CD4-positive, alpha-beta T cell treated with Interleukin-2 at 100 ng/mL for 4 hours (primary cell): ENCODE measurements at places on chromosomes 5 and 9.

GRCh38 chr5:50889790-50890189 lies 223.4 kb downstream of the PARP8 start:
- DNase-seq = no peak

- no peak for DNase-seq
Observed at GRCh38 chr9:14526504-14526903, 166.7 kb downstream of the ZDHHC21 start.

DNA sequence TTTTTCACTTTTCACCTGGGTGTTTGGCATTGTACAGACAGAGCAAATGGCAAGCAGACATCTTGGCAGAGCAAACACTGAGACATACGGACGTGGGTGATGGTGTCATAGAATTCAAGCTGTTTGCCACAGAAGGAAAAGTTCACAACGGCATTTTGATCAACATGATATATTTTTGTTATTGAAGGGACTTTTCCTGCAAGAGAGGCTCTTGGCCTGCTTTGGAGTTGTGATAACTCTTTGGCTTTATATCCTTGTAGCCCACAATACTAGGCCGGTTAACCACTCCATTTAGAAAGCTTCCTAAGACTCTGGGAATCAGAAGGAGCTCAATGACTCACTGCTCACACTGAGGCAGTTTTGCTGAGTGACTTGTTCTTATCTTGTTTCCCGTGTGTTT lies 1038.3 kb downstream of the TLE1 start:
- DNase-seq = no peak

GRCh38 chr9:89219637-89220036 lies 41.0 kb upstream of the SHC3 start:
- DNase-seq = no peak

- no peak for DNase-seq
Observed at GRCh38 chr9:81885602-81886001, 42.6 kb upstream of the SPATA31D4 start.

DNA sequence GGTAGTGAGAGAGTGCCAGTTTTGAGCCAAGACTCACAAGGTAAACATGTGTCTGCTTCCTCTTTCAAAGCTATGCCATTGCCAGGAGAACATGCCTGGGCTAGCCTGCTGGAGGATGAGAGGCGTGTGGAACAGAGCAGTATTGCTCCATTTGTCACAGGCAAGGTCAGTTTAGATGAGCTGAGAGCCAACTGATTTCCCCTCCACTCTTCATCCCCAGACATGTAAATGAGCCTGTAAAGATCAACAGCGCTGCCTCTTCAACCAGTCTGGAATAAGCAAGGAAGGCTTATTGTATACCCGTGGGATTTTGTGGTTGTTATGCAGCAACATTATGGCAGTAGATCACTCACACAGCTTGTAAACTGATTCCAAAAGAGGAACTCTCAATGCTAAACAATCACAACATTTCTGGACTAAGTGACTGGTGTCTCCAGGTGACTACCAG lies 8.2 kb upstream of the GDNF start:
- DNase-seq = no peak

DNA sequence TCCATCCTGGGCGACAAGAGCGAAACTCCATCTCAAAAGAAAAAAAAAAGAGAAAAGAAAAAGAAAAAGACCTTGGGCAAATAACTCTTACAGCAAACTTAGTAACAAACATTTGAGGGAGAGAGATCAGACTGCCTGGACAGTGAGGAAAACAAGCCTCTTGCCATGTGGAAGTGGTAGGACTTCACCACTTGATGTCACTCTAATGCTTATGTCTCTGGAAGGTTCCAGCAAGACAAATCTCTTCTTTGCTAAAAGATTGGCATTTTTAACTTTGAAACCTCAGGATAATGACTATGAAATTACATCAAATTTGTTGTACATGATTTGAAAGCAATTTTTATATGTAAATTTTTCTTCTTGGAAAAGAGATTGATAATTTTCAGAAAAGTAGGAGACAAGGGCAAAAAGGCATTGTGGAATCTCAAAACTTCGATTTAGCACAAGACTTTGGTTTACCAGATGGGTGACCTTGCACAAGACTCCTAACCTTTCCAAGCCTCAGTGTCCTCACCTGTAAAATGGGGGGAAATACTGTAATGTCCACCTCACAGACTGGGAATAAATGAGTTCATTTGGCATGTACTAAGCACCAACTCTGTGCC lies 5.4 kb downstream of the ACTL7B start:
- no peak for DNase-seq

- DNase-seq = no peak
Observed at GRCh38 chr9:131045300-131046092, 36.5 kb downstream of the LAMC3 start.

DNA sequence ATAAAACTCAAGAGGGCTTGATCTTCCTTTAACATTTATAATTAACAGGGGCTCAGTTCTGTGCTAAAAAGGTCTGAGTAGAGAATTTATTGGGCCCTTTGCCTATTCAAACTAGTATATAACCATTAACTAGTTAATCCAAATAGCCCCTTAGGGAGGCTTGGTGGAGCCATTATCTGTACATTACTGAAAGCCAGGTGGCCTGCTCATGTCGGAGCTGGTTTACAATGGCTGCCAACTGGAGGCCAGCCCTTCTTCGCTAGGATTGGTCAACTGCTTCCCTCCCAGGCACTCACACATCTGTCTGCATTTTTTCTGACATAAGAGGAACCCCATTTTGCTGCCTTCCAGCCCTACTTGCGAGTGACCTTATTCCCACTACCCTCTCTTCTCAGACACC lies 30.4 kb upstream of the NDFIP1 start:
- no peak for DNase-seq

DNA sequence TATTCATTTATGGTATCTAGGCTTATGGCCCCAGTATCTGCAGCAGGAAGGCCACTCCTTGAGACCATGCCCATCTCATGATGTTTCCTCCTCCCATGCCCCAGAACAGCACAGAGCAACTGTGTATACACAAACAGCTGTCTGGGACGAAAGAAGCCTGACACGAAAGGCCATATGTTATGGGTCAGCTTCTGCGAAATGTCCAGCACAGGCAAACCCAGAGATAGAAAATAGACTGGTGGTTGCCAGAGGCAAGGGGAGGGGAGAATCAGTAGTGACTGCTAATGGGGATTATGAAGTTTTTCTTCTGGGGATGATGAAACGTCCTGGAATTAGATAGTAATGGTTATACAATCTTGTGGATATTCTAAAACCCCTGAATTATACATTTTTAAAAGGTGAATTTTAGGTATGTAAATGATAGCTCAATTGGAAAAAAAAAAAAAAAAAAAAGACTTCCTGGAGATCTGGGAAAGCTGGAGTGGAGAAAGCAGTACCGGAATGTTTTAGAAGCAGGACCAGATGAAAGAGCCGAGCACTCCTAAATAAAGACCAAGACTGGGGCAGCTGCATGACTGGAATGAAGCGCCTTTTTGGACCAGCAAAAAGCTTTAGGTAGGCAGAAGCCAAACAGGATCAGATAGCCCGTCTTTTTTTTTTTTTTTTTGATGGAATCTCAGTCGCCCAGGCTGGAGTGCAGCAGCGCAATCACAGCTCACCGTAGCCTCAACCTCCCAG lies 29.2 kb downstream of the PCDHGC5 start:
- DNase-seq = no peak

- no peak for DNase-seq
Observed at GRCh38 chr5:135576075-135576599, 2.7 kb downstream of the CXCL14 start.

DNA sequence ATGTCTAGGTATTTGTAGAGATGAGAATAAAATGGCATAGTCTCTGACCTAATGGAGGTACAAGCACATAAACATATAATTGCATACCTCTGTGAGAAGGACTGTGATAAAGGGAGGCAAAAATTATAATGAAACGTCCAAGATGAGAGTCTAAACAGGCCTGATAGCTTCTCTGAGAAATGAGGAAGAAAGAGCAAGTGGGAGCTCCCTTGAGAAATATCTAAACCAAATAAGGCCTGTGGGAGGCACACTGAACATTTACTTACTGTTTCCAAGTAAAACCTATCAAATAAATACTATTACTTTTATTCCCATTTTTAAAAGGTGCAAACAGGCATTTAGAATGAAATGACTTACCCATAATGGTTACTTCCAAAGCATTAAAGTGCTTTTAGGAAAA lies 125.6 kb upstream of the PAPPA start:
- no peak for DNase-seq

DNA sequence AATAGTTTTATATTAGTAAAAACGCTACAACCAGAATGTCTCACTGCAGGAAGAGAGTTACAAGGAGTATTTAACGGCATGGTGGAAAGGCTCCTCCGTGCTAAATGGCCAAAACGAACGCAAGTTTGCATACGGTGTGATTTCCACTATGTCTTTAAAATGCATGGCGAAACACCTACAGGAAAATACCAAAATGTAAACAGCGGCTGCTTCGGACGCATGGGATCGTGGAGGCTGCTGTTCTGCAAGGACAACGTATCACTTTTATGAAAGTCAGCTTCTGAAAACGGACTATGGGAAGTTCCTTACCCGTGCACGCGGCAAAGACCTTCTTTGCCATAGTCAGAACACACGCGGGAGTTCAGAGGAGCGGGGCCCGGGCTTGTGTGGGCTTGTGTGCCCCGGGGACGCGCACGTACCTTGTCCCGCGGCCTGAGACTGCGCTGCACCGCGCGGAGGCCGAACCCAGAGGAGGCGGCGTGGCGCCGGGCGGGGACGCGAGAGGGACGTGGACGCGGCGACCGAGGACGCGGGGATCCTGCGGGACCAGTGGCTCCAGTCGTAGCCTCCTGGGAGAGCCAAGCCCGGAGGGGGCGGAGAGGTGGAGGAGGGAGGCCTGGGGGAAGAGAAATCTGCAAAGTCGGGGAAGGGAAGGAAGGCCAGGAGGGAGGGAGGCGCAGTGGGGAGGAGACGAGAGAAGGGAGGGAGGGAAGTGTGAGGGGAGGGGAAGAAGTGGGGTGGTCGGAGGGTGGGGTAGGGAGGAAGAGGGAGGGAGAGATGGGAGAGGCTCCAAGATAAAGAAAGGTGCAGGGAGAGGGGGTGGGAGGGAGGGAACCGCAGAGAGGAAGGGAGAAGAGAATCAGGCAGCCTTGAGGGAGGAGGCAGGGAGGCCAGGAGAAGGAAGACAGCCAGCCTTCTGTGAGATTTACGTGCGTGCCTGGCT lies at the start of gene CMBL:
CMBL (minus strand) TSS at position 697 of the 943 bp plus-strand sequence. CDS start 17,140 bp downstream, outside the sequence.
- no peak for DNase-seq

DNA sequence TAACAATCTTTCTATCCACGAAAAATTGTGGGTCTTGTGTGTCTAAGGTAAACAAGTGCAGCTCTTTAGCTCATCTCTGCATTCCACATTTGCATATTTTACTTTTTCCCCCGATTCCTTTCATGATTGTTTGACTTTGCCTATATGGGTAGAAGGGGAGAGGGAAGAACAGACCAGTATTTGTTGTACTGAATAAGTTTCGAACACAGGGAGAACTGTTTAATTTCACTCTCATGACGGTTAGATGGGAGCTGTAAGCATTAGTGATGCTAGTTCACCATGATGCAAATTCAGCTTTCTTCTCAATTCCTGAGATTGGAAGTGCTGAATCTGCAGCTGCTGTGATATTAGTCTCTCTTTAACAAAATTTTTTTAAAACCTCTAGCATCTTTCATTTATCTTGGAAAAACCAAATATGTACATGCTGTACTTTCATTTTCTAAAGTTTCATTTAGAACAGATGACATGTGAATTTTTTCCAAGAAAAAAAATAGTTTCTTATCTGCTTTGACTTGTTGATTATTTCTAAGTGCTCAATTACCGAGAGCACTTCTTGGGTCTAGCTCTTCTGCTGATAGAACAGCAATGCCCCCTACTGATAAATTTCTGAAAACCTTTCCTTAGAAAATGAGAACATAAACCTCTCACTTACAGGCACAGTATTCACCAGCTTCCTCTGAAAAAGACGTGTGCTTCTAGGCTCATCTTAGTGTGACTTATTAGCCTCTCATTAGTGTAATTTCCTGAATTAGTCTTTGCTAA lies 149.5 kb downstream of the BAAT start:
- DNase-seq = no peak

- no peak for DNase-seq
Observed at GRCh38 chr5:39517800-39518199, 93.0 kb upstream of the DAB2 start.

- no peak for DNase-seq
Observed at GRCh38 chr5:21007781-21008180, 1019.8 kb upstream of the CDH18 start.

GRCh38 chr9:127154390-127155191 lies 32.2 kb upstream of the ANGPTL2 start:
- no peak for DNase-seq

DNA sequence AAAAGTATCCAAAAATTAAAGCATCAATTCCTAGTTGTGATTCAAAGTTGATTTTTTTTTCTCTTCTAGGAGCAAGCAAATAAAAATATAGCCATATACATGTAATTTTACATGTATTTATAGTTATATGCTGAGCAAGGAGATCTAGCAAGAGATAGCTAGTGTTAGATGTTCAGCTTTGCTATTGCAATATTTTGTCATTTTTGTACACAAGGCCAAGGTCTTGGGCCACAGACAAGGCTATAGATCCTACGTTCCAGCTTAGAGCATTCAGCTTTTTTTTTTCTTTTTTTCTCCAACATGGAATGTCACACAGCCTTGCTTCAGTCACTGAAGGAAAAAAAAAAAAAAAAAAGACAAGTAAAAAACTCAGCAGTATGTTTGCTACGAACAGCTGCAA lies 36.8 kb downstream of the HMGCR start:
- no peak for DNase-seq

DNA sequence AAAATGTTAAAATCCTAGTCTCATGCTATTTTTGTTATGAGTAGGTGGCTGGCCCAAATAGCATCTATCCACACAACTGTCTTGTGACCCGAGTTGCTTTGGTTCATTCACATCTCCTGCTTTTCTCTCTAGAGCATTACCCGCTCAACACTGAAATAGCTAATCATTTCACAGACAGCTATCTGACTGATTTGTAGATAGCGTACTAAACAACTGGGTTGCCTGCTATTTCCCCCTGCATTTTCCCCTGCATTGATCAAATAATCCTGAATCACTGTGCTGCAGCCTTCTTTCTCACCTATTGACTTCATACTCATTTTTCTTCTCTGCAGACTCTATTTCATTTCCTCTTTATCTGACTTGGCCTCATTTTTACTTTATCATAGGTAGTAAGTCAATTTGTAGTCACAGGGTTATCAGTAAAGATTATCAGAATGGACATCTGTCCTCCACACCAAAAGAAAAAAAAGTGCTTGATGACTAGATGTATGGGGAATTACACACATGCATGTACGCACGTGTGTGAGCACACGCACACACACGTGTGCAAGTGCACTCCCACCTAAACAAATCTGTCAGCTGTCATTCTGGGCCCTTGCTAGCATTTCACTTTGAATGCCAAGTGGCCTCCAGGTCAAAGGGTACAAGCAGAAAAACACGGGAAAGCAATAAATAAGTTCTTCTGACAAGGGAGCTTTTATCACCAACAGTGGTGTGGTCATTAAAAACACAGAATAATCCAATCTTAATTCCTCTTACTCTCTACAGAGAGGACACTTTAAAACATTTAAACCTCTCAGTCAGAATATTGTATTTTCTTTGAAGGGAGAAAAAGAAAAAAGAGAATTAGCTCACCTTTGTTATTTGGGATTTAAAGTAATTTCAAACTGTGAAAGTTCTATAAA lies 501.6 kb downstream of the EFNA5 start:
- DNase-seq = no peak

- no peak for DNase-seq
Observed at GRCh38 chr9:120236596-120236995, 343.4 kb downstream of the CDK5RAP2 start.
